ENCODE measurements at places on chromosomes 3 and 15. TPM values are rescaled to one million over a fixed set of nuclear protein-coding genes. Genes with fewer than 3 reads are reported as not detected.

GRCh38 chr3:10994306-10994705 is 1.8 kb downstream of the SLC6A1 start:
- peaks cover 54% of the 10 kb centered on the region for H3K27me3 ChIP-seq
- H3K36me3 ChIP-seq, result no peaks in the 10 kb centered on the region
- H3K27ac ChIP-seq, result no peak overlapping the region
- peaks cover 19% of the 10 kb centered on the region for H3K4me1 ChIP-seq

DNA sequence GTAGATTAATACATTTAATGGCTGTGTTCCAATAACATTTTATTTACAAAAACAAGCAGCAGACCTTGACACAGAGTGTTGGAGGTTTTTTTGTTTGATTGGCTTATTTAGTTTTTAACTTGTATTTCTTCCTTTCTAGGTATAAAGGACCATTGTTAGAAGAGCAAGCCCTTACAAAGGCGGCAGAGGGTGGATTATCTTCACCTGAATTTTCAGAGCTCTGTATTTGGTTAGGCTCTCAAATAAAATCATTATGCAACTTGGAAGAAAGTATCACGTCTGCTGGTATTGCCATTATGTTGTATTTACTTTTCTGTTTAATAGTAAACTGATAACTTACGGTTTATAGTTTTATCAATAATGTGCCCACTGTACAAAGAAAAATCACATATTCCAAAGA is 10.0 kb downstream of the FAM98B start:
- no peak for DNase-seq
- no peaks in the 10 kb centered on the region for H3K36me3 ChIP-seq
- H3K4me1 ChIP-seq, result no peaks in the 10 kb centered on the region
- no peak overlapping the region for H3K27ac ChIP-seq

- no peak overlapping the region for H3K27ac ChIP-seq
- H3K4me1 ChIP-seq, result peaks cover 20% of the 10 kb centered on the region
- DNase-seq, result no peak
- H3K36me3 ChIP-seq, result no peaks in the 10 kb centered on the region
- no peak overlapping the region for H3K4me3 ChIP-seq
Observed at GRCh38 chr3:49556500-49557275, 2.4 kb downstream of the BSN start.

GRCh38 chr3:159586571-159587202 is 401.9 kb upstream of the IL12A start:
- H3K4me1 ChIP-seq, result no peaks in the 10 kb centered on the region
- H3K36me3 ChIP-seq, result no peaks in the 10 kb centered on the region
- no peaks in the 10 kb centered on the region for H3K27me3 ChIP-seq
- DNase-seq, result no peak

GRCh38 chr3:117184574-117184973 is 475.0 kb downstream of the TUSC7 start:
- DNase-seq, result no peak
- H3K27me3 ChIP-seq, result no peaks in the 10 kb centered on the region
- no peak overlapping the region for H3K27ac ChIP-seq
- no peaks in the 10 kb centered on the region for H3K36me3 ChIP-seq
- H3K4me1 ChIP-seq, result no peaks in the 10 kb centered on the region

GRCh38 chr3:155026999-155027591 is 53.0 kb upstream of the MME start:
- no peak for DNase-seq
- no peak overlapping the region for H3K27ac ChIP-seq
- H3K27me3 ChIP-seq, result no peaks in the 10 kb centered on the region
- no peaks in the 10 kb centered on the region for H3K36me3 ChIP-seq

- DNase-seq, result no peak
- H3K27ac ChIP-seq, result no peak overlapping the region
- no peak overlapping the region for H3K4me3 ChIP-seq
- no peaks in the 10 kb centered on the region for H3K27me3 ChIP-seq
- peaks cover 20% of the 10 kb centered on the region for H3K36me3 ChIP-seq
Observed at GRCh38 chr3:122355612-122356011, 27.4 kb downstream of the MIX23 start.

DNA sequence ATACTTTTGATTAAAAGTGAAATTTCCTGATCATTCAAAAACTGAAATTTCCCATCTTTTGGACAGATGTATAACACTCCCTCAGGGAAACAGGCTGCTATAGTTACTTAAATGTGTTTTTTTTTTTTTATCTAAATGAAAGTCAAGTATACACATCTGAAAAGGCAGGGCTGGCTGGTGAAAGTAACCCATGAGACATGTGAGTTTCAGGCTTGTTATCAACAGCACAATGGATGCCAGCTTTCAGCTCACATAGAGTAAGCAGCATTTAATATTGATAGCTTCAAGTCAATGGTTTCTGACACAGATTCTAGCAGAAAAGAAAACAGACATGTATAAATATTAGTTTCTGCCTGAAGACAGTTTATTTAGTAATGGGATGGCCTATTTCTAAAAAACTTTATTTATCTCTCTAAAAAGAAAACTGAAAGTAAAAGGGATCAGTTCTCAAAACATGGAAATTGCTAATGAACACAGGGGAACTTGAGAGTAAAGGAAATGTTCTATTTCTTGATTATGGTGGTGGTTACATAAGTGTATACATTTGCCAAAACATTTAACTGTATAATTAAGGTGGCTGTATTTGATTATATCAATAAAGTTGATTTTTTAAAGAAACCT is 89.7 kb upstream of the CMC1 start:
- H3K27me3 ChIP-seq, result no peaks in the 10 kb centered on the region
- H3K4me3 ChIP-seq, result no peak overlapping the region
- peak overlapping the region; percentile 15 for H3K27ac ChIP-seq
- H3K4me1 ChIP-seq, result no peaks in the 10 kb centered on the region
- peak; percentile 32 for DNase-seq
- no peaks in the 10 kb centered on the region for H3K36me3 ChIP-seq

DNA sequence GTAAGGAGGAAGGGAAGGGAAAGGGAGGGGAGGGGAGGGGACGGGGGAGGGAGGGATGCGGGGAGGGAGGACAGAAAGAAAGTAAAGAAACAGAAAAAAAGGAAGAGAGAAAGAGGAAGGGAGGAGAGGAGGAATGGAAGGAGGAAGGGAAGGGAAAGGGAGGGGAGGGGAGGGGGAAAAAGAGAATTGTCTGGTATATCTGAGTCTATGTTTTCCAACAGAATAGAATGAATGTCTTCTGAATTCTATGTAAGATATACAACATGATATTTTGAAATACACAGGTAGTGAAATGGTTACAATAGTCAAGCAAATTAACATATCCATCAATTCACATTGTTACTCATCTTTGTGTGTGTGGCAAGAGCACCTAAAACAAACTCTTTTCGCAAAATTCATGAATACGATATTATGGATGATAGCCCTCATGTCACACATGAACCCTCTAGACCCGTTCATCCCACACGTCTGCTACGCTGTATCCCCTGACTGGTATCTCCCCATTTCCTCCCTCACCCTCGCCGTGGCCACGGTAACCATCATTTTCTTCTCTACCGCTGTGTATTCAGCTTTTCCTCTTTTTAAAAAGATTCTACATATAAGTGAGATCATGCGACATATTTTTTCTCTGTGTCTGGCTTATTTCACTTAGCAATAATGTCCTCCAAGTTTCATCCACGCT is 168.9 kb downstream of the XXYLT1 start:
- no peaks in the 10 kb centered on the region for H3K27me3 ChIP-seq
- H3K36me3 ChIP-seq, result no peaks in the 10 kb centered on the region
- H3K4me3 ChIP-seq, result no peak overlapping the region
- no peak for DNase-seq

- no peak overlapping the region for H3K4me3 ChIP-seq
- no peaks in the 10 kb centered on the region for H3K27me3 ChIP-seq
- DNase-seq, result no peak
- no peaks in the 10 kb centered on the region for H3K36me3 ChIP-seq
- no peak overlapping the region for H3K27ac ChIP-seq
Observed at GRCh38 chr3:32198714-32199113, 39.8 kb upstream of the CMTM8 start.

DNA sequence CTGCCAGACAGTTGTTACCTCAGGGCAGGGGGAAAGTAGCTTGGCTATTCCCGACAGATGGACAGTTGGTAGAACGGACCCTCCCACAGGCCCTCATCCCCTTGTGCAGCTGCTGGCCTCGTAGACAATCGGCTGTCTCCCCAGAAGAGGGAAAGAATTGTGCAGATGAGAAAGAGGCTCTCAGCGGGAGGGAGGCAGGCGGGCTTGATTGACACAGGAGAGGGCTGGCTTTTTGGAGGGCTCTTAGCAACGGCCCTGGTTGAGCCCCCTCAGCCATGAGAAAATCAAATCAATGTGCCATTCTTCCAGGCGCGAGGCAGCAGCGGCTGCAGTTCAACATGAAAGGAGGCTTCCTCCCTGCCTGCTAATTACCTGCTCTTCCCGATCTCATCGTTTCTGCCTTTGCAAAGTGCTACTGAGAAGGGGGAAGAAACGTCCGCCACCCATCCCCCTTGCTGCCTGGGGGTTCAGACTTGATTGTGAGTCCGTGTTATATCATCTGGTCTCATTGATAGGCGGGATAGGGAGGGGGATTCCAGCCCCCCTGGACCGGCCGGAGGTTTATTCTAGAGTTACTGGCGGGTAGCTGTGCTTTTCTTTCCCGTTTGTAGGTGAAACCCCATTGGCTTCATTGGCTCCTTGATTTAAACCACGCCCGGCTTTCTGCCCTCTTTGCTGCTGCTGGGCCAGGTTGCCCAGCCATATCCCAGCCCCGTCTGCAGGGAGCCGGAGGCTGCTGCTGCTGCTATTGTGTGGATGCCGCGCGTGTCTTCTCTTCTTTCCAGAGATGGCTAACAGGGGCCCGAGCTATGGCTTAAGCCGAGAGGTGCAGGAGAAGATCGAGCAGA is at the start of gene TAGLN3:
TAGLN3 (plus strand) TSS at position 287 of the 848 bp plus-strand sequence; CDS start at position 788, 501 bp downstream.
- peak within 1 kb of the TSS; percentile 38 for H3K4me3 ChIP-seq
- DNase-seq, result peak; percentile 67
- H3K4me1 ChIP-seq, result peaks cover 16% of the 10 kb centered on the region
- no peaks in the 10 kb centered on the region for H3K27me3 ChIP-seq
- H3K36me3 ChIP-seq, result peaks cover under 1% of the 10 kb centered on the region
- H3K27ac ChIP-seq, result no peak within 1 kb of the TSS

Gene CELF6
- total RNA-seq, result 4.0 TPM

Gene PRRT3
- 6.5 TPM for total RNA-seq

Gene ACSBG1
- under 0.01 TPM for total RNA-seq

Gene ZBTB38
- total RNA-seq, result 253 TPM

All from stomach (tissue), 19 donors.